ENCODE measurements at places on chromosomes 13 and 19.

GRCh38 chr13:43514311-43514710 is 272.5 kb downstream of the ENOX1 start:
- DNase-seq: no peak

- DNase-seq: no peak
Observed at GRCh38 chr19:55113570-55114039, 3.8 kb downstream of the PPP1R12C start.

DNA sequence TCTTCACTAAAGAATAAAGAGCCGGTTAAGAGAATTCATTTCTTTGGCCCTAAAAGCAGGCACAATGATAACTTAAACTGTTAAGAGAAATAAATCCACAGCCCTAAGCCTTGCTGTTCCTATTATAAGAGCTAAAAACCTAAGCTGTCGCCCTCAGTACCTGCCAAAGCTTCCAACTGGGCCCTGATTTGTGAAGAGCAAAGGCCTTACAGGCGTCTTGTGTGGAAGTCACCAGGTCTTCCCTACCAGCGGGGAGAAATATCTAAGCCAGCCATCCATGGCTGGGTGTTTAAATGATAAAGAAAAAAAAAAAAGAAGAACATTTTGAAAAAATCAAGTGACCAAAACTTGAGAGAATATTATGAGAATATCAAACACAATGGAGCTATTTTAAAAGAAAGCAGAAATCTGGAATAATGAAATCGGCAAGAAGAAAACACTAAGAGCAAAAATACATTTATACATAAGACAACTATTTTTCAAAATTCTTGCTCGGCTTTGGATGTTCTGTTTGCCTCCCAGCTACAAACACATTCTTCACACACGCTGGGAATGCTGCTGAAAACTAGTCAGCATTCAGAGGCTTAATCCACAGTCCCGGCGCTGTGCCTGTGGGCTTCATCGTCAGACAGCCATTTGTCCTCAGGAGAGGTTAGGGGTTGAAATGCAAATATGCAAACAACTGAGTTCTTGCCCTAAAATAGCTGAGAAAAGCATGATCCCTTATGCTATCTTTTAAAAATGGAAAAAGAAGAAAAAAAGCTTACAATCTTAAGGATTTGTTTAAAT is 89.8 kb upstream of the LSM14A start:
- no peak for DNase-seq

DNA sequence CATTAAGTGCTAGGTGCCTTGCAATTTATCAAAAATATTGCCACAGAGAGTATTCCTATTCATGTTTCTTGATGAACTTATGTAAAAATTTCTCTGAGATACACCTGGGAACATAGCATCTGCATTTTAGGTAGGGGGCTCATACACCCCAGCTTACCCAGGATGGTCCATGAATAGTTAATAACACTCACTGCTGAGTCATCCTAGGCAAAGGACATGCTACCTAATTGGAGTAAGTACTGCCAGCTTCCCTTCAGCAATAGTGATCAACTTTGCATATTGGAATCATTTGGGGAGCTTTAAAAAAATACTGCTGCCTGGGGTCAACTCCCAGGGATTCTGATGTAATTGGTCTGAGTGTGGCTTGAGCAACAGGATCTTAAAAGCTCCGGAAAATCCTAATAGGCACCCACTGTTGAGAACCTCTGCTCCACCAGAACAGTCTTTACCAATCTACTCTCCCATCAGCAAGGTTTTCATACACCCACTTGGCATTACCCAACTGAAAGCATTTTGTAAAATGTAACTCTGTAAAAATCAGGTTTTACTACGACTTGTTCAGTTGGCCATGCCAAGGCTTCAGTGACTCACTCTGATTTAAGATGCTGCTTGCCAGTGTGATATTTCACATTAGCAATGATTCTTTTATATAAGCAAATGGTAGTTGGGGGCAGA is 67.2 kb upstream of the FNDC3A start:
- no peak for DNase-seq

GRCh38 chr13:33541456-33541855 is 255.9 kb upstream of the STARD13 start:
- no peak for DNase-seq

DNA sequence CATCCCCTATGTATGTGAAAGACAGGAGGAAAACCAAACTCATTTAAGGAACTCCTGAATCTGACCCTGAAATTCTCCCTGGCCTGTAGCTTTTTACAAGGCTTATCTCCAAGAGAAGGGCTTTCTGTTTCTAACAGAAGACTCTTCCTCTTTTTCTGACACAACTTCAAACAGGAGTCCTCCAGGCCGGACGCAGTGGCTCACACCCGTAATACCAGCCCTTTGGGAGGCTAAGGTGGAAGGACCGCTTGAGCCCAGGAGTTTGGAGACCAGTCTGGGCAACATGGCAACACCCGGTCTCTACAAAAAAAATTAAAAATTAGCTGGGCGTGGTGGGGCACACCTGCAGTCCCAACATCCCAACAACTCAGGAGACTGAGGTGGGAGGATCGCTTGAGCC is 41.9 kb downstream of the CARS2 start:
- no peak for DNase-seq

- no peak for DNase-seq
Observed at GRCh38 chr13:85661675-85662074, 137.5 kb downstream of the SLITRK6 start.

DNA sequence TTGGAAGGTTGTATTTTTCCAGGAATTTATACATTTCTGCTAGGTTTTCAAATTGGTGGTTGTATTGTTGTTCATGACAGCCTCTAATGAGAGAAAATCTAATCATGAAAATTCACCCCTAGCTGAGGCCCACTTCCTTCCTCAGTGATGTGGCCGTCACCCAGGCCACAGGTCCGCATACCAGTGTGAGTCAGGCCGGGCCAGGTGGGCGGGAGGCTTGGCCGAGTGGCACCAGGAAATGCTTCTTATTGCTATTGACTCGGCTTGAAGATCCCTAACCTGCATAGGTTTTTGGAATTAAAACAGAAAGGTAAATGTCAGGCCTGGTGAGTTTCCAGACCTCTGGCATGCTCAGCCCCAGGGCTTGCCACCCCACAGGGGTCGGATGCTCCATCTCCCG is 88.7 kb downstream of the SCGB2B2 start:
- no peak for DNase-seq

- DNase-seq: no peak
Observed at GRCh38 chr13:59510386-59510785, 653.3 kb downstream of the DIAPH3 start.

DNA sequence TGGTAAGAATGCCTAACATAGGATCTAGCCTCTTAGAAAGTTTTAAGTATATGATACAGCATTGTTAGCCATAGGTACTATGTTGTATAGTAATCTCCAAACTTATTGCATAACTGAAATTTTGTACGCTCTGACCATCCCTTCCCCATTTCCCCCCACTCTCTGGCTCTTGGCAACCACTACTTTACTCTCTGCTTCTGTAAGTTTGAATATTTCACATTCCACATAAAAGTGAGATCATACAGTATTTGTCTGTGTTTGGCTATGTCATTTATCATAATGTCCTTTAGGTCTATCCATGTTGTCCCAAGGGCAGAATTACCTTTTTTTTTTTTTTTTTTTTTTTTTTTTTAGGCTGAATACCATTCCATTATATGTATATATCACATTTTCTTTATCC is 396.9 kb downstream of the DLEU7 start:
- no peak for DNase-seq

DNA sequence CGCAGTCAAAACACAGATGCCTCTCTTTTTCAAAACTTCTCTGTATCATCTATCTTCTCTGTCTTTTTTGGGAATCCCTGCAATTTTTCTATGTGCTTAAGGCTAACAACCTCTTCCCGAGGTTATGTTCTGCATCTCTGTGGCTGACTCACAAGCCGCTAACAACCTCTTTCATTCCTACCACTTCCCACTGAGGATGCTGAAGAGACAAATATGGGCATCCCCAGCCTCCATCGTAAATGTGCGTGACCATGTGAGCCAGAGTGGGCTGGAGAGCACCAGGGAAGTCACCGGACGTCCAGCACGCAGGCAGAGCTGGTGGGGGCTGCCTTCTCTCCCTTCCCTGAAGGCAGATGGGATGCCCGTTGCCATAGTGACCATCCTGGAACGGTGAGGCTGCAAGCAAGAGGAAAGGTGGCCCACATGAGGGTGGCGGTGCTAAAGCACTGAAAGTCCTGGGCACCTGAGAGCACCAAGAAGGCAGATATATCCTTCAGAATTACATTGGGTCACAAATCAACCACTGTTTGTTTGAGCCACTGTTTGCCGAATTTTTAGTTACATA is 122.8 kb downstream of the SHISA2 start:
- DNase-seq: no peak

- DNase-seq: no peak
Observed at GRCh38 chr19:42281146-42281826, 12.2 kb downstream of the CIC start.

DNA sequence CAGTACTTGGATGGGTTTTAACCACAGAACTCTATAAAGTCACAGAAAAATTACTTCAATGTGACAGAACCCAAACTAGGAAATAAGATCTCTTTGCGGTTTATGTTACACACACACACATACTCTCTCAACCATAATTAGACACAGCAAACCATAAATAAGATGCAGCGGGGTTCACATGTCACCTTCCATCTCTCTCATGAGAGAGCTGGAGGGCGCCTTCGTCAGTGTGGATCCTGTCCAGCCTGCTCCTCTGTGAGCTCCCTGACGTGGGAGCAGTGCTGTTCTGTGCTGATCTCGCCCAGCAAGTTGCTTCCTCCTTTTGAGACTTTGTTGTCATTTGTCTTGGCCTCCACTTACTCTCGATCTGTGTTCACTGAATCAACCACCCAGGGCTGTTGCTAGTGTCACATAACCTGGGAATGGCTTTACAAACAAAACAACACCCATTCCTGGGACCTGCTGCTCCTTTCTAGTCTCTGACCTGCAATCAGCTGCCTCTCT is 204.9 kb upstream of the KL start:
- no peak for DNase-seq

DNA sequence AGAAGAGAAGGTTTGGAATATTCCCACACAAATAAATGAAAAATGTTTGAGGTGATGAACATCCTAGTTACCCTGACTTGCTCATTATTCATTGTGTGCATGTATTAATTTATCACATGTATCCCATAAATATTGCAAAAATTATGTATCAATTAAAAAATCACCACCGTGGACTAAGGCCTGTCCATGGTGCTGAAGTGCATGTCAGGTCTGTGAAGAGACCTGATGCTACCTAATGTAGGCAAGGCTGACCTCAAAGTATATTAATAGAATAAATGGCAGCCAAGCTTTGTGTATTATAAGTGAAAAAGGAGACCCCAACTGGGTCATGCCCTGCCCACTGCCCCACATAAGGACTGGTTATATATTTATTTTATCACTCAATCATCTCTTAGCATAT is 34.4 kb upstream of the ZNF835 start:
- no peak for DNase-seq

DNA sequence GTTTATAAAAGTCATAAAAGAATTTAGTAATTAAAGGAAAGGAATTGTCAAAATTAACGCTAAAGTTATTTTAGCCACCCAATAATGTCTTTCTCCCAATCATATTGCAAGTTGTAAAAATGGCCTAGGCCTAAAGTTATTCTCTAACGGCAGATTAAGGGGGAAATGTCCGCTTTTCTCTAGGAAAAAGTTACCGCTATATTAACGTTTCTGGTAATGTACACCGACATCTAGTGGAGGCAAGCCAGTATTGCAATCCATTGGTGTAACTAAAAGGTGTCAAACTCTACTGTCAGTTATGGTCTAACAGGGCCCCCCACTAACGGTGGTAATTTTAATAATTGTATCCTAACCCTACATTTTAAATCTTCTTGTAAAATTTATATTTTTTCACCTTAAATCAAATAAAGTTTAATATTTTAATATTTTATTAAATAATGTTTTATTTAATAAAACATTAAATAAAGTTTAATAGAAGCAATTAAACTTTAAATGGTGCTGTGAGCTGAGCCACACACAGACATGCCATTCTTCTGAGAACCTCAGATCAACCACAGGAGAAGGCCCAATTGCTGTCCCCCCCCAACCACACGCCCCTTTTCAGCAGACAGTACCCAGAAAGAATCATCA is 35.9 kb upstream of the ZSCAN5A start:
- DNase-seq: peak; percentile 43
